Activated T-cell treated with anti-CD3 and anti-CD28 coated beads, Interleukin-2, amount 50 U/mL, for 48 hours (primary cell): ENCODE measurements at places on chromosomes 3 and 15.

GRCh38 chr3:15800780-15801179 lies 3.0 kb upstream of the ANKRD28 start:
- DNase-seq: no peak

- DNase-seq: no peak
These were observed 1.6 kb downstream of the SERP1 start for GRCh38 chr3:150544726-150545125.

- no peak for DNase-seq
These were observed 347.0 kb downstream of the PTPRG start for GRCh38 chr3:61908382-61908781.

- DNase-seq: no peak
These were observed 949.4 kb downstream of the ROBO1 start for GRCh38 chr3:78818161-78818985.
